ENCODE measurements at places on chromosomes 6 and 20. TPM values are rescaled to one million over a fixed set of nuclear protein-coding genes. Genes with fewer than 3 reads are reported as not detected.

The SMIM26 gene
- 51.9 TPM for total RNA-seq

The PTGIS gene
- total RNA-seq, result 0.44 TPM

DNA sequence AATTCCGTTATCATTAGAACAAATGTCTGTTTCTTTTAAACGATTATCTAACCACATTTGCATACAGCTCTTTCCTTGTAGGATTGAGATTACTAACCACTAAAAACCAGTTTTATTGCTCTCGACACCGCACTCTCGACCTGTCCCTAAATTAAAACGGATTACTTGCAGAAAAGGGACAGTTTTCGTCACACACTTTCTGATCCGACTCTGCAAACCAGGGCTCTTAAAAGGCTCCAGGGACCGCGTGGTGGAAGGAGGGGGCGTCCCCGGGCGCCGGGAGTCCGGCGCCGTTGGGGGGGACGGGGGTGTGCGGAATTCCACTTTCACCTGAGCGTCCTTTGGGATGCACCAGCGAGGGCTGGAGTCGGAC is 731 bp downstream of the MAK start:
- peak; percentile 12 for DNase-seq

GRCh38 chr6:119890470-119890869 is 540.9 kb upstream of the MAN1A1 start:
- no peak for DNase-seq

GRCh38 chr6:143146186-143146851 is 85.6 kb downstream of the AIG1 start:
- DNase-seq, result no peak

GRCh38 chr6:46175976-46176375 is 5.2 kb upstream of the ENPP5 start:
- DNase-seq, result no peak

DNA sequence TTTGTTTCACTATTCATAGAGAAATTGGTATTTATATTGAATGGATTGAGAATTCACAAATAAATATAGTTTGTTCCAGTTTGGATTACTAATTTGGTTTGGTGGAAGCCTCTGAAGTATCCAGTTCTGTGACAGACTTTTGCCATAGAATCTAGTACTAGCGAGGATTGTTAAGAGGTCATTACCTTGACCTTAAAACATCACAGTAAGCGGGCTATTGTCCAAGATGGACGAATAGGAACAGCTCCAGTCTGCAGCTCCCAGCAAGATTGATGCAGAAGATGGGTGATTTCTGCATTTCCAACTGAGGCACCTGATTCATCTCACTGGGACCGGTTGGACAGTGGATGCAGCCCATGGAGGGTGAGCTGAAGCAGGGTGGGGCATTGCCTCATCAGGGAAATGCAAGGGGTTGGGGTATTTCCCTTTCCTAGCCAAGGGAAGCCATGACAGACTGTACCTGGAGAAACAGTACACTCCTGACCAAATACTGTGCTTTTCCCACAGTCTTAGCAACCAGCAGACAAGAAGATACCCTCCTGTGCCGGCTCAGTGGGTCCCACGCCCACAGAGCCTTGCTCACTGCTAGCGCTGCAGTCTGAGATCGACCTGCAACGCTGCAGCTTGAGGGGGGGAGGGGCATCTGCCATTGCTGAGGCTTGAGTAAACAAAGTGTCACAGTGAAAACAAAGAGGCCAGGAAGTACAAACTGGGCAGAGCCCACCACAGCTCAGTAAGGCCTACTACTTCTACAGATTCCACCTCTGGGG is 66.4 kb upstream of the NEDD9 start:
- peak; percentile 40 for DNase-seq
